ENCODE measurements at places on chromosomes 3 and 15.

- DNase-seq, result no peak
These were observed 153.3 kb downstream of the USP13 start for GRCh38 chr3:179806177-179806576.

- DNase-seq, result no peak
These were observed 13.6 kb downstream of the DCLK3 start for GRCh38 chr3:36750737-36751136.

DNA sequence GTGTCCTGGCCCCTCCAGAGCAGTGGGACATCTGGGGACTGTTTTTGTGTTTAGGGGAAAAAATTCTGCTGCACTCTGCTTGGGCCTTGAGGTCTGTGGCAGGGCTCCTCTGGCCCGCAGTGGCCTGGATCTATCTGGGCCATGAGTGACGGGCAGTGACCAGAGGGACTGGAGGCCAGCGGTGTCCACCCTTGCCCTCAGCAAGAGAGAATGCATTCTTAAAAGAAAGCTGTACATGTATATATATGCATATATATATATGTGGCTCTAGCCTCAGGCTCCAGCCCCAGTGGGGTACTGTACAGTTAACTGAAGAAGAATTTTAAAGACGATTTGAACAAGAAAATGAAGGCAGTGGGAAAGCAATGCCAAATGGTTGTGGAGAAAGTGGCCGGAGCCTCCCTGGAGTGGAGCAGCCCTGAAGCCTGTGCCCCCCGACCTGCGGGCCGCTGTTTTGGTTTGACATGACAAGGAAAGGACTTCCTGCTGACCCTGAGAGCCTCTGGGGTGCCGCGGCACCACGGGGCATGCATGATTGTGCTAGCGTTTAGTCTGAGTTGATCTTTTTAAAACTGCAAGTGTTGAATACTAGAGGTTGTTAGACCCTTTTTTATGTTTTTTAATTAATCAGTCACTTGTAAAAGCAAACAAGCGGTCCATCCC lies 52.2 kb downstream of the PLXNA1 start:
- no peak for DNase-seq

- peak; percentile 59 for DNase-seq
These were observed 142.8 kb upstream of the IQSEC1 start for GRCh38 chr3:13215940-13216546.

DNA sequence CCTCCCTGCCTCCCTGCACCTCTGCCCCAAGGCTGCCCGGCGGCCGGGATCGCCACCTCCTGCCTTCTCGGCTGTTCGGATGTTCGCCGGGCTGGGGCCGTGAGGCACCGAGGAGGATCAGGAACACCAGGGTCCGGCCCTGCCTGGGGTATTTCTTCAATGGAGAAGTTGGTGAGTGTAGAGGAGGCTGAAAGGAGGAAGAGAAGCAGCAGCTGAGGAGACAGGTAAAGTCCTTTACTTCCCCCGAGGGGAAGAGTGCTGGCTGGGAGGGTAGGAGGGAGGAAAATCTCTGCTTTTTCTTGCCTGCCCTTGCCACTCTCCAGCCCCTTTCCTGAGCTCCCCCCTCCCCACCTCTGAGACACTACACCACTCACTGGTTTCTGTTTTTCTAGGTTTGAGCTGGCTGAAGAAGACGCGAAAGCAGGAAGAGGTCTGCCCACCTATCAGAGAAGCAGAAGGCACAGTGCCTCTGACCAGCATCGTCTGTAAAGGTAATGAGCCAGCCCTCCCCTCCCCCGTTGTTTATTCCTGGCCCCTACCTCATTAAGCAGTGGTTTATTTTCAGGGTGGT lies 519 bp downstream of the ASB7 start:
- peak; percentile 32 for DNase-seq

DNA sequence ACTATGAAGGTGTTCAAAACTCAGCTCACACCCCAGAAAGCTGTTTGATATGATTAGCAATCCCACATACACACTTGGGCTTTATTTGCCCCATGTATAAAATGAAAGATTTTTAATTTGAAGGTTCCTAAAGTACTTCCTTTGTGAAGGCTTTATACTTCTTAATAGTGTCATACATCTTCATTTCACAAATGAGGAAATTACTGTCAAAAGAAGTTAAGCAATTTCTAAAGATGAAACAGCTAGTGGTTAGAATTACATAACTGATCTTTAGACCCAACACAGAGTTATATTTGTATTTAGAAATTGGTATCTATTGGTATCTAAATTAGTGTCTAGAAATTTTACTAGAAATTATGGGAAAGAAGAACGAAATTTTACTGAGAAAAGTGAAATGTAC lies 7.1 kb downstream of the CD200R1 start:
- DNase-seq, result no peak

DNA sequence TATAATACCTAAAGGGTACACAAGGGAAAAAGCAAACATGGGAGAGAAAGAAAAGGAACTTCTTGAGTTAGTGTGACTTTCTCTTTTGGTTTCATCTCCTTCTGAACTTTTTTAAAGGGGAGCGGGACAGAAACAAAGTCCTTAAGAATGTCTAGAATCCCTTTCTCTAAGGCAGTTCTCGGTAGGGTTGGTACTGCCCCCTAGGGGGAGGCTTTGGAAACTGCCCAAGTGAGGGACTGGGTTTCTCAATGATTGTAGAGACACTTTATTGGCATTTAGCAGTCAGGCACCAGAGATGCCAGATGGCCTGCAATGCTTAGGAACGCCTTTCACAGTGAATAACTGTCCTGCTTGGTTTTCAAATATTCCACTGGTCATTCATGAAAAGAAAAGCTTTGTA lies 172.7 kb downstream of the WDR72 start:
- no peak for DNase-seq

DNA sequence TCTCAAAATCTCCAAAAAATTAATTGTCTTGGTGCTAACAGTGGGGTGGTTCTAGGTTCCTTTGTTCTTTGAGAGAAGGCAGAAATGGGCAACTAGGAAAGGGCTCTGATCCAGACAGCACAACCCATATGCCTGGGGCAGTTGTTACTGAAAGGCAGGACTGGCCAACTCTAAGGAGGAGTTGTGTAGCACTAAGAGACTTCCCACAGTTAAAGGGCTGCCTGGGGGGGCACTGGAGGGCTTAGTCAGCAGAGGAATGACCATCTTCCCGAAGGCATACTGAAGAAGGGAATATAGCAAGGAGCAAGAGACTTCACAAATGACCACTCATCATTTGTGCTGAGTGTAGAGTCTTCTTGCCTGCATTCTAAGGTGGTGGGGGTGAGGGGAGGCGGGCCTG lies 15.8 kb downstream of the ILDR1 start:
- DNase-seq, result no peak

DNA sequence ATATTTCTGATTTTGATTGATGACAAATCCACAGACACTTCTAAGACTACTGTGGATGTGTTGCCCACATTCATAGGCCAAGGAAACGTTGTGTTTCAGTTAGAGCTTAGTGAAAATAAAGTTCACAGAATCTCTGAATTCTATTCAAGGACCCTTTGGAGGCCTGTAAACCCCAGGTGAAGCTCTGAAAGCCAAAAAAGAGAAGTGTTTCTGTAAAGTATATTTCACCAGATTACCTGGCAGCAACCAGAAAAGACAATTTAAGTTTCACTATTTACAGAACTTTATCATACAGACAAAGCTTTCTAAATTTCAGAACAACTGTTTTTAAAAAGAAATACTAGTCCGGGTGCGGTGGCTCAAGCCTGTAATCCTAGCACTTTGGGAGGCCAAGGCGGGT lies 2.6 kb downstream of the CLPX start:
- no peak for DNase-seq

- DNase-seq, result no peak
These were observed 15.0 kb downstream of the KAT2B start for GRCh38 chr3:20055020-20055775.

DNA sequence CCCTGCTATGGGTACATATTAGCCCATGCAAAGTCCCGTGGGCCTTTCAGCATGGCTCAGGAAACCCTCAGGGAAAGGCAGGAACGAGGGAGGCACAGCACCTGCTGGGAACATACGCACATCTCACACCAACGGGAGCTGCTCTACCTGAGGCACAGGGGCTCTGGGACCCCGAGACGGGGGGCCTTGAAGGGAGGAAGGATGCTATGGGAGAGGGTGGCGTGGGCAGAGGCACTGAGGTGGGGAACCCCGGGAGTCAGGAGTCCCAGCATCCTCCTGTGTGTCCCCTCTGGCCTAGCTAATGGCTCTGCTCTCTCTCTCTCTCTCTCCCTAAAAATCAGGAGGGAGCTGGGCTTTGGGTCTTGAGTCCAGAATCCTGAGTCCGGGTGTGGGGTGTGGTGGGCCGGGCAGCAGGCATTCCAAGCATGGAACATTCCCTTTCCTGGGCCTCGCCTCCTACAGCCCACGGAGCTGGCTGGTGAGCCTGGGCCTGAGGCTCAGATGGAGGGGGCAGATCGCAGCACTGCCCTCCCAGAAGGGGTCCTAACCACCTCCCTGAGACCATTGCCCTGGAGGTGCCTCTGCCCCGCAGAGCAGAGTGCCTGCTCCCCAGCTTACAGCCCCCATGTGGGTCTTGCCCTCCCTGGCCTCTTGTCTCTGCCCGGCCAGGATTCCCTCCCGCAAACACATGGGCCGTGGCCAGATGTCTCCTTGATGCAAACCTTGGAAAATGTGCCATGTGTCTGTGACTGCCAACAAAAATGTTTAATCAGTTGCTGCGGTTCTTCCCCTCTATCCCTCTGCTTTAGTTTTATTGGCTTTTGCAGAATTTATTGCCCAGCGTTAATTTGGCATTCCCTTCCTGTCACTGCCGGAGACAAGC lies 101.6 kb downstream of the TMEM266 start:
- DNase-seq, result no peak

DNA sequence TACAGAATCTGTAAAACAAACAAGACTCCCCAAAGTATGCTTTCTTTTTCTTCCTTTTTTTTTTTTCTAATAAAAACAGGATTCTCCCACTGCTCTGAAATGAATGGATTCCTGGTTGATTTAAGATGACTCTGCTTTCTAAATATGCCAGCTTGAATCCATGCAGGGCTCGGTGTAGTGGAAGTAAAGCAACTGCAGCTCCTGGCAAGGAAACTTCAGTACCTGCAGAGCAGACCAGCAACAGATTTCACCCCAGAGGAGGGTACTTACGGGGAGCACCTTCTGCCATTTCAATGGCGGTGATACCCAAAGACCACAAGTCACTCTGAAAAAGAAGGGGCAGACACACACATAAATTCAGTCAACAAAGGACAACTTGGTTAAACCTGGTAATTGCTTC lies 150.5 kb upstream of the SLC2A2 start:
- DNase-seq, result no peak

Data from T47D (cell line).